Activated T-helper 1 cell treated with anti-CD3 and anti-CD28 coated beads, Interleukin-12 subunit alpha, Interleukin-12 subunit beta, Interleukin-2, Interleukin-4 antibody, amounts not matched to agents 30 ng/mL and 10 ng/mL and 1 ng/mL, durations not matched to agents 14 hours and 24 hours and 36 hours (primary cell): ENCODE measurements at places on chromosomes 5 and 9.
A peak's percentile ranks its signal among the peaks of the same experiment; 100 is the strongest.

- no peak for DNase-seq
Observed at GRCh38 chr5:83375049-83375745, 96.3 kb upstream of the VCAN start.

GRCh38 chr9:134024828-134025605 lies at the start of gene BRD3OS:
Gene BRD3OS (plus strand): TSS chr9:134025481. CDS start chr9:134026748, 1,267 bp downstream.
- peak; percentile 92 for DNase-seq

DNA sequence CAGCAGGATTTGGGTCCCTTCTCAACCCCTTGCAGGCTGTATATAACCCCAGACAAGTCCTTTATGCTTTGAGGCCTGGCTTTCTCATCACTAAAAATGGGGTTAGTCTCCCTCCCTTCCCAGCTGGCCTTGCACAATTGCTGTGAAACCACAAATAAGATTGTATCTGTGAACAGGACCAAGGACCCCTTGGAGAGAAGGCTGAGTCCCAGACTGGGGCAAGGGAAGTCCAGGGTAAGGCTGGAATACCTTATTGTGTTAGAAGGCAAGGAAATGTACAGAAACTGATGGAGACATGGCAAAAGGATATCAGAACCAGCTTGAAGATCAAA lies 11.4 kb downstream of the MACROH2A1 start:
- no peak for DNase-seq

GRCh38 chr9:99189887-99190596 lies 31.7 kb downstream of the ALG2 start:
- no peak for DNase-seq

DNA sequence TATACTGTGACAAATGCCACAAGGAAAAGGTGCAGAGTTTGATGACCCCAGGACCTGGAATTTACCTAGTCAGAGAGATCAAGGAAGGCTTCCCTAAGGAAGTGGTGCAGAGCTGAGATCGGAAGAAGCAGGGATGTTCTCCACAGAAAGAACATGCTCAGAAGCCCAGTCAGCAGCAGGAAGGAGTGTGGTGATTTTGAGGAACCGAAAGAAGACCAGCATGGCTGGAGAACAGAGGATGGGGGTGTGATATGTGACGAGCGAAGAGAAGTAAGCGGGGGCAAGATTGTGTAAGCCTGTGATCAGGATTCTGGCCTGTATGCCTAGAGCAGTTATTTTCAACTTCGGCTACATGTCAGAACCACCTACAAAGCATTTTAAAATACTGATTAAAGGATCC lies 18.7 kb upstream of the PIK3R1 start:
- DNase-seq, result no peak
